ENCODE measurements at places on chromosomes 3 and 15.
A peak's percentile ranks its signal among the peaks of the same experiment; 100 is the strongest.

- DNase-seq = no peak
Observed at GRCh38 chr3:127824151-127824825, 2.0 kb upstream of the MGLL start.

DNA sequence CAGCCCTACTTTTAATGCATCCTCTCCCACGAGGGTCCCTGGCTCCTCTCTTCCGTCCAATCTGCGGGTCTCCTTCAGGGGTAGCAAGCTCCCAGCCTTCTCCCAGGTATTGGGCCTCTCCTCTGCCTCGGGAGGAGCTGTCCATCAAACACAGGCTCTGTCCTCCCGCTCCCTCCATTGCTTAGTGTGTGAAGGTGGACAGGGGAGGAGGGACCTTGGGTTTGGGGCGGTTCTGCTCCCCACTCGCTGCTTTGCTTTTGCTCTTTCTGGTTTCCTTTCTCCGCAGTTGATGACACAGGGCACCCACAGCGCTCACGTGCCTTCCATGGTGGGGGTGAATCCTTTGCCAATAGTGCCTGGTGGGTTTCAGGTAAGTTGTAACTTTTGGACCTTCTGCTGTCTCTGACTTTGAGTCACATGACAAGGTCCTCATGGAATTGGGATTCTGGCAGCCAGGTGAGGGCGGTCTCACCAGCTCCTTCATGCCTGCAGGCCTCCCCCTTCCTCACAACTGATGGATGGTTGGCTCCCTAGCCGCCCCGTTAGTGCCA, 18.9 kb downstream of the MUC20 start:
- DNase-seq = no peak

- no peak for DNase-seq
Observed at GRCh38 chr15:84597296-84597695, 3.5 kb upstream of the ZSCAN2 start.

- peak; percentile 72 for DNase-seq
Observed at GRCh38 chr3:49132437-49133225, at the start of gene LAMB2. Gene LAMB2 (minus strand): TSS chr3:49133050. CDS start chr3:49132867, 183 bp downstream.

- peak; percentile 8 for DNase-seq
Observed at GRCh38 chr15:91385311-91385710, 285.3 kb downstream of the SV2B start.

DNA sequence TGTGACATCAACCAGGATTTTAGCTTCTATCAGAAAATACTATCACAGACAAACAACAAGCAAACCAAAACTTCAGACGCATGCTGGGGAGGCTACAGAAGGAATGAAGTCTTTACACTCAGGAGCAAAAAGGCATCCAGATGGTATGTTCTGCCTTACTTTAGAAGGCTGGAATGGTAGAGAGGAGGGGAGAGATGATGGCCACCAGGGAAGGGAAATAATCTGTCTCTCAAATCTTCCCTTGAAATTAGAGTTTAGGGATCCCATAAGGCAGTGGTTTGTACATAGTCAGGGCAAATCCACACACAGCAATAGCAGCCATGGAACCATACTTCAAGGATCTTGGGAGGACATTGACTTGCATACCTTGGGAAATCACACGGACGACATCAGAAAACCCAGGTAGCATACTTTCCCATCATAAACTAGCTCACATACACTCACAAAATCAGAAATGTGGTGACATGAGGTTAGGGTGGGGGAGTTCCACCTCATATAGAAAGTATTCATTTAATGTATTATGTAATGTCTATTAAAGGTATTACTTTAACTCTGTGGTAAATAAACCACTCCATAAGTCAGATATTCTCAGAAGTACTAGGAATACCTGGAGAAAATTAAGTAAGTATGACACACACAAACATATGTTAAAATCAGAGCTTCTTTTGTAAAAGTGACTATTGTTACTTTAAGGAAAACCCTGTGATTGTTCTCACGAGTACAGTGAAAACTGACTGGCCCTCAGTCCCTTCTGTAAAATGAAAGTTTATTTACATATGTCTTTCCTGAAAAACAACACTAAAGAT, 9.4 kb downstream of the BTLA start:
- no peak for DNase-seq

DNA sequence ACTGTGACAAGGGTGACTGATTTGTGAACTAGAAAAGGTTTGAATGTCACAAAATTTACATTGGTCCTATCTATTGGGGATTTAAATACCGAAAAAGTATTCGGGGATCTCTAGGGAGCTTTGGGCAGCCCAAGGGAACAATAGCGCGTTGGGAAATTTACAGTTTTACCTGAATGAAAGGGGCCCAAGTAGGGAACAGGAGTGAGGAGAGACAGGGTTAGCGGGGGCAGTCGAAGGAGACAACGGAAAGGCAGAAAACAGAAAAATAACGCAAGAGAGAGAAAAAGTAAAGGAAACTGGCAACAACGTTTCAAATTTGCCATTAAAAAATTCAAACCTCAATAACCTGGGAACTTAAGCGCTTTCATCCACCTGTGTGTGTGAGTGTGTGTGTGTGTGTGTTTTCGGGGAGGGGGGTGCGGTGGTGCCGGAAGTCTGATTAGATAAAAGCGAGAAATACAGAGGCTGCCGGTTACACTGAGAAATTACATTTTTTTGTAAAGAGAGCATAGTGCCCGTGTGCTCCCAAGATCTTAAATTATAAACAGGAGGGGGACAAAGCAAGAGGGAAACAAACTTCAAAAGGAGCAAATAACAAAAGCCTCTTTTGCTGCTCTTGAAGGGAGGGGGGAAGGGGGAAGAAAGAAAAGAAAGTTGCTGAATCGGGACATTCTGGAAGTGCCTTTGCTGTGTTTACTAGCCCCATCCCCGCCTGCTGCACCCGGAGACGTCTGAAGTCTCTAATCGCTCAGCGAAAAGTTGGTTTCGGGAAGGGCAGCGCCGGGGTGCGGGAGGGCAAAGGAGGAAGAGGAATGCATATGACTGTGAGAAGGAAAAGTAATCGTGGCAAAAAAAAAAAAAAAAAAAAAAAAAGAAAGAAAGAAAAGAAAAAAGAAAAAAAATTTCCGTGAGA, 721 bp upstream of the ZIC1 start:
- no peak for DNase-seq

DNA sequence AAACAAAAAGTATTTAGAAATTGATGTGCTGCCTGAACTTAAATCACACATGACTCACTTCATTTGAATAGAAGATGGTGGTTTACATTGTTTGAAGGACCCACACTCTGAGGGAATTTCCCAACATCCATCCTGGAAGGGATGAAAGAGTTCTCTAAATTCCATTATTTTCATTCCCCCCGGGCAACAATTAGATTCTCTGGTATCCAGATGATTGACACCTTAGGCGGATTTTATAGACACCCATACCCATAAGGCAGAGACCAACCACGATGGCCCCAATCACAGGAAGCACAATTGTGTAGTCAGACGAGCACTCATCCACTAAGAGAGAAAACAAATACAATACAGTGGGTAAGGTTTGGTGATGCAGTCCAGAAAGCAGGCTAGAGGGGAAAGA, 24.6 kb upstream of the MCCC1 start:
- DNase-seq = peak; percentile 71

- DNase-seq = no peak
Observed at GRCh38 chr3:13173186-13173585, 100.0 kb upstream of the IQSEC1 start.

DNA sequence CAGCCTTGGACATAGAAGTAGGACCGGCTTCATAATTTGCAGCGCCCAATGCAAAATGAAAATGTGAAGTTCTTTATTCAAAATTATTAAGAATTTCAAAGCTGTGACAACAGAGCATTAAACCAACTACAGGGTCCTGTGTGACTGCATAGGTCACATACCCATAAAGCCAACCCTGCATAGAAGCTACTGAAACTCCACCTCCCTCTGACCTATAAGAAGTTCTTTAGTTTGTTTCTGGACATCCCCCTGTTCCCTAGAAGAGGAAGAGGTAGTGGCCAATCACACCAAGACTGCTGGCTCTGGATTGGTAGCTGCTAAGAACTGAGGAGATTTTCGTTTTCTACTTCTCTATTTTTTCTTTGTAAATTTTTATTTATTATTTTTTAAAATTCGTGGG, 9.0 kb upstream of the SELENOT start:
- DNase-seq = no peak

- DNase-seq = no peak
Observed at GRCh38 chr3:42412526-42413155, 2.2 kb upstream of the LYZL4 start.

- DNase-seq = no peak
Observed at GRCh38 chr15:65077291-65077980, 890 bp downstream of the KBTBD13 start.

DNA sequence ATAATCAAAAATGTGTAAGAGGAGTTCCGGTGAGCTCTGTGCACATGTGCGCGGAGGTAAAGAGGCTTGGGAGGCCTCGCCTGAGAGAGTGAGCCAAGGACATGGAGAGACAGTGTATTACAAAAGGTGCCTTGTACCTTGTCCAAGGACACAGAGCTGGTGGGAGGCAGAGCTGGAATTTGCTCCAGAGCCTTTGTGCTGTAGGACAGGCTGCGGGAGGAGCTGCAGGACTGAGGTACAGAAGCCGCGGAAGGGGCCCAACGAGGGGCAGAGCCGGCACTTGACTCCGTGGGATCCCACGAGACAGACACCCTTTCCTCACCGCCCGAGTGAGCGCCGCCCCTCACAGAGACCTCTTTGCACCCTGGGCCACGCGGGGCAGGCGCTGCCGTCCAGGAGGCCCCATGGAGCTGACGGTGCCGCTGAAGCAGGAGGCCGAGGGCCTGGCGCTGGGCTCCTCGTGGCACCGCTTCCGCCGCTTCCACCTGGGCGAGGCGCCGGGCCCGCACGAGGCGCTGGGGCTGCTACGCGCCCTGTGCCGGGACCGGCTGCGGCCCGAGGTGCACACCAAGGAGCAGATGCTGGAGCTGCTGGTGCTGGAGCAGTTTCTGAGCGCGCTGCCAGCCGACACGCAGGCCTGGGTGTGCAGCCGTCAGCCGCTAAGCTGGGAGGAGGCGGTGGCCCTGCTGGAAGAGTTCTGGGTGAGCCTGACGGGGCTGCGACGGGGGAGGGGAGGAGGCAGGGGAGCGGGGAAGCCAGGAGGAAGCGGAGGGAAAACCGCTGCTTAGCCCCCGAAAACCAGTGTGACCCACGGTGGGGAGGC, 68.7 kb downstream of the SLTM start:
- peak; percentile 16 for DNase-seq

- DNase-seq = peak; percentile 58
Observed at GRCh38 chr3:190281308-190282051, 40.8 kb downstream of the CLDN1 start.

- no peak for DNase-seq
Observed at GRCh38 chr3:106184540-106185457, 316.0 kb upstream of the CBLB start.

GRCh38 chr3:103624271-103624670, 1189.5 kb downstream of the ZPLD1 start:
- no peak for DNase-seq

GRCh38 chr3:172647080-172647479, 63.8 kb downstream of the NCEH1 start:
- DNase-seq = no peak

- peak; percentile 89 for DNase-seq
Observed at GRCh38 chr15:55823191-55823670, 80.3 kb upstream of the PRTG start.

DNA sequence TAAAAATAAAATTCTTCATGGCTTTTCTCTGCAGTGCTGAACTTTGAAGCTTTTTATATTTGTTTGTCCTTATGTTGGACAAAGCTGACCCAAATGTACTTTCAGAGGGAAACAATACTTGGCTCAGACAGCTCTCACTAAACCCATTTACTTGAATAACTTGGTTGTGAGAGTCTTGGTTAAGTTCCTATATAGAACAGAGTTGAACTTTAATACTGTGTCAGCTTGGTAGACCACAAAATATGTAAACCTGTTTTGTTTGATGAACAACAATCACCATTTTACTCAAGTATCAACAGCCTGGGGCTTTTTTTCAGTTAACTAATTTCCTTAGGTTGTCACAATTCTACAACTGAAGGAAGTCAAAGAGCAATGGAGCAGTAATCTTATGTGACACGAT, 211.9 kb downstream of the CADM2 start:
- peak; percentile 0 for DNase-seq

GRCh38 chr15:63089260-63090043, 32.2 kb upstream of the LACTB start:
- DNase-seq = peak; percentile 87

DNA sequence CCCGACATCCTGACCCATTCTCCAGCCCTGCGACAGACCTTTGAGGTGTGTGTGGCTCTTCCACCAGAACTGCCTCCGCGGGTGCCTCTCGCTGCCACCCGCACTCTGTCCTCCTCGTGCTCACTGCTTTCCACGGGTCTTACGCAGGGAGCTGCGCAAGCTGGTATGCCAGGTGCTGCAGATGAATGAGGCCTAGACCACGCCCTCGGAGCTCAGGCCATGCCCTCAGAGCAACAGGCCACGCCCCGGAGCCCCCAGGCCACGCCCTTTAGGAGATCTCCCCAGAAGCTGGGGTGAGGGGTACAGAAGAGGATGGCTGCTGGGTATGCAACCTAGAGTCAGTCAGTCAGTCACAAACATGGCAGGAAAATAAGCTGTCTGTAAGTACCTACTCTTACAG, 300.3 kb downstream of the GABRG3 start:
- no peak for DNase-seq

- no peak for DNase-seq
Observed at GRCh38 chr3:20071175-20071574, 30.9 kb downstream of the KAT2B start.

DNA sequence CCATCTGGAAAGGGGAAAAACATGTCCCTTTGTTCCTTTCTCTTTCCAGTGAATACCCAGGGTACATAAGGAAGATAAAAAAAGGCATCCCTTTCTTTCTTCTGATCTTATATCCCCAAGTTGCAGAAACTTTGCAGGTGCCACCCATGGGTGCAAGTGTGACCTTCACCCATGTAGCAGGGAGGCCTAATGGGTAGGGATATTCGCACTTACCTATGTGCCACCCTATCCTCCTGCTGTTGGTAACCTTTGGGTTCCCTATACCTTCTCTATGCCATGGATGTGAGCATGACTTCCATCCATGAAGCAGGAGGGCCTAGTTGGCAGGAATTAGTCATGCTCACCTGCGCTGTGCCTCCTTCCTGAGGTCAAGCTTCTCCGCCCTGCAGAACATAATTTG, 59.2 kb upstream of the C15orf39 start:
- no peak for DNase-seq

GRCh38 chr3:101512646-101513418, at the start of gene SENP7:
Gene SENP7 (minus strand): TSS chr3:101513212. CDS start chr3:101513130, 82 bp downstream.
- peak; percentile 77 for DNase-seq

DNA sequence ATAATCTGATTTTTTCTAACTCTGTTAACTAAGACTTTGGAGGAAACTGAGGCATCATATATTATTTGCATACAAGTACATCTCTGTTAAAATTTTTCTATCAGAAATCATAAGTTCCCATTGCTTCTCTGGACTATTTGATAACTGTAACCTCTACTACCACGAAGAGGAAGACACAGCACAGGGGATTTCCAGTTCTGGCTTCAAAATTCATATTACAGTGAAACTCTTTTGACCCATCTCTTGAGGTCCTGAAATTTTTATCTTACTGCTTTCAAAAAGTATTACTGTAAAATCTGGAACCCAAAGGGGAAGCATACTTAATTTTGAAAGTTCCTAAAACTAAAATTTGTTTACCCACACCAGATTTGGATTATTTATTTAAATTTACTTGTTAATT, 4.2 kb downstream of the PLSCR1 start:
- DNase-seq = no peak

GRCh38 chr15:80157215-80157614, 4.4 kb downstream of the FAH start:
- DNase-seq = no peak
